RCC 7860 (cell line): ENCODE measurements at places on chromosomes 12 and 14.

DNA sequence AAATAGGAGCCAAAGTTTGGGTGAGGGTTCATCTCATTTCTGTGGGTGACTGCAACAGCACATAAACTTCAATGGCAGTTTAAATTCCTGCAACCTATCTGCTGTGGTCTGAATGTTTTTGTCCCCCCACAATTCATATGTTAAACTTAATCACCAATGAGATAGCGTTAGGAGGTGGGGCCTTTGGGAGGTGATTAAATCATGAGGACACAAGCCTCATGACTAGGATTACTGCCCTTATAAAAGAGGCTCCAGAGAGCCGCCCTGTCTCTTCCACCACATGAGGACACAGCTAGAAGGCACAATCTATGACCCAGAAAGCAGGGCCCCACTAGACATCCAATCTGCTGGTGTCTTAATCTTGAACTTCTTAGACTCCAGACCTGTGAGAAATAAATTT is 3.8 kb upstream of the CCDC91 start:
- DNase-seq, result no peak

DNA sequence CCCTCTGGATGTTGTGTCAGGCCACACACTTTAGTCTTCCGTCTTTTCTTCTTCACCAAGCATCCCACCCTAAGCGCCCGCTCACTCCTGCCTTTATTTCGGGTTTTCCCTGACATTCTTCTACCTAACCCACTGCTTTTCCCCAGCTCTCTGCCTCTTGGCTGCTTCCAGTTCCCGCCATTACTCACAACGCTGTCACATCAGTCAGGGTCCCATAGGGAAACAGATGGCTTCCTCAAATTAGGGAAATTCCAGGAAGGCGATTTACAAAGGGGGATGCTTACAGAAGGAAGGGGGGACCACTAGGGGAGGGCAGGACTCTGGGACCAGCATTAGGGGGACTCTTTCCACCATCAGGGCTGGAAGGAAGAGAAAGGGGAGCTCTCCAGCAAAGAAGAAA is 9.2 kb upstream of the PPP1R13B start:
- no peak for DNase-seq

DNA sequence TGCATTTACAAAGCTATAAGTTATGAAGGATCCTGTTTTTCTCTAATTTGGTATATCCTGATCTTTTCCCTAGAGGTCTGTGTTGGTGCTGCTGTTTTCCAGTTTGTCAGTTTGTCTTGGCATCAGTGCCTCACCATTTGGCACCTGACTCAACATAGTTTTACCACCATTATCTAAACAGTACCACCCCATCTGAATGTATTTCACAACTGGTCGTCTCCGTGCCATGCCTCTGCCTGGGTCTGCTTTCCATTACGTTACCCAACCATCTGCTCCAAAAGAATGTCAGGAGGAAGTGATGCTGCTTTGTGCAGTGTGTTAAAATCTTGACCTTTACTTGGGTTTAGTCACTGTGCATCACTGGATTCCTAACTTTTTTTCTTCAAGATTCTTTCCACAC is 129.3 kb upstream of the RASSF8 start:
- no peak for DNase-seq

DNA sequence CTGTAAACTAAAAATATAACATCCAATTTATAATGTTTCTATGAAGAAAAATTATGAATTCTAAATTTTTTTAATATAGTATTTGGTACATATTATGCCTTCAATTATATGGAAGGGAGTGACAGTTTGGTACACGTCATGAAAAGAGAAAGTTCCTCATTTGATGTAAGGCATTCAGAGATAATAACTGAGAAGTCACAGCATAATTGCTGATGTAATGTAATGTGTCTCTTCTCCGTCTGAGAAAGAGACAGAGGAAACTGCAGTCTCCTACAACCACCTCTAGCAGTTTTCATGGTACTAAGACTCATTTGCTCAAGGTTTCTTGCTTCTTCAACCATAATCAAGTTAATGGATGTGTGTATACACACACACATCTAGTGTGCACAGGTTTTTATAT is 2.3 kb upstream of the CD69 start:
- no peak for DNase-seq

- DNase-seq, result peak; percentile 88
These were observed 24.5 kb downstream of the GPRC5D start for GRCh38 chr12:12927211-12928079.

GRCh38 chr12:120886199-120887018 is 17.7 kb downstream of the SPPL3 start:
- DNase-seq, result no peak

DNA sequence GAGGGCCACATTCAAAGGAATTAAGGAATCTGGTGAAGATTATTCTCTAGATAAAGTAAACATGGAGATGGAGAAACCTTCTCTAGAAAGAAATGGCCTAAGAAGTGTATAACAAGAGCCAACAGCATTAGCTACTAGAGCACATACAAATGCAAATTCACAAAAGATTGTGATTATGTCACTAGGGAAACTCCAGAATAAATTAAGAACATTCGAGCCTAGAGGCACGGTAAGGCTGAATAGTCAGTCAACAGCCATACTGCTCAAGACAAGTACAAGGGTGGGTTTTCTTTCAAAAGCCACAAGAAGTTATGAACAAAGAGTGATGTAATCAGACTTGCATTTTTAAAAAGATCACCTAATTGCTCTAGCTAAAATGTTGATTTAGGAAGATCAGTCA is 25.4 kb downstream of the PPP4R3A start:
- no peak for DNase-seq

DNA sequence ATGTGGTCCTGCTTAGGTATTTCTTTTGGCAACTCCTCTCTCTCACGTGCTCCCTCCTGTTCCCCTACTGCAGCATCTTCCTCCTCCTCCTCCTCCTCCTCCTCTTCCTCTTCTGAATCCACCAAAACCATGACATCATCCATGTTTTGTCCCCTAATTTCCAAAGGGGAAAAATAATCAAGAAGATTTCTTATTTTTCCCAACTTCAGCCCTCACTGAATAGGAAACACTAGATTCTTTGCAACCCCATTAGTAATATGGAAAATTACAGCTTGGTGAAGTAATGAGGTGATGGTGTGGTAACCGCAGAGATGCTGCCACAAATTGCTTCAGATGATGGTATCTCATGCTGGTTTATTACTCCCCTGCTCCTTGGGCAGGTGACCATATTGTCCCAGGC is 7.5 kb upstream of the WSB2 start:
- no peak for DNase-seq

DNA sequence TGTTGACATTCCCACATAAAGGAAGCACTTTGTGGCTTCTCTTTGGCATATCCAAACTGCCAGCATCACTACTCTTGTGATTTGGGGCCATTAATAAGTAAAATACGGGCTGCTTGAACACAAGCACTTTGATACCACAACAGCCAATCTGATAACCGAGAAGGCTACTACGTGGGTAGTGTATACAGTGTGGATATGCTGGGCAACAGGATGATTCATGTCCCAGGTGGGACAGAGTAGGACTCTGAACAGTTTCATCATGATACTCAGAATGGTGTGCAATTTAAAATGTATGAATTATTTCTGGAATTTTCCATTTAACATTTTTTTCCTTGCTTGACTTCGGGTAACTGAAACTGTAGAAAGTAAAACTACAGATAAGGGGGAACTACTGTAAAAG is 225.0 kb upstream of the DDHD1 start:
- DNase-seq, result no peak

DNA sequence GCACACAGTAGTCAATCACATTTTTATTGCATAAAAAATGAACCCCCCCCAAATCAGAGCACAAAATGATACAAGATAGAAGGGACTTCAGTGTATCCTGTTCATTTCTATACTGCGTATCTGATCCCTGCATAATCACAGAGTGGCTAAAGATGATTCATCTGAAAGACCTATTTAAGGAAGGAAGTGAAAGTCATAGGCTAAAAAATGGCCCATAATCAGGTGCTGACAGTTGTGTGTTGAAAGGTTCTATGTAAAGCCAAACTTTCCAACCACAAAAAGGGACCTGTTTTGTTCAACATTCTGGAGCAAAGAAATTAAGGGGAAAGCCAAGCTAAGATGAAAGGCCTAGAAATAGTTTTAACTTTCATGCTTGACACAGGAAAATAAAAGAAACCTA is 147.8 kb upstream of the ATP2B1 start:
- no peak for DNase-seq

DNA sequence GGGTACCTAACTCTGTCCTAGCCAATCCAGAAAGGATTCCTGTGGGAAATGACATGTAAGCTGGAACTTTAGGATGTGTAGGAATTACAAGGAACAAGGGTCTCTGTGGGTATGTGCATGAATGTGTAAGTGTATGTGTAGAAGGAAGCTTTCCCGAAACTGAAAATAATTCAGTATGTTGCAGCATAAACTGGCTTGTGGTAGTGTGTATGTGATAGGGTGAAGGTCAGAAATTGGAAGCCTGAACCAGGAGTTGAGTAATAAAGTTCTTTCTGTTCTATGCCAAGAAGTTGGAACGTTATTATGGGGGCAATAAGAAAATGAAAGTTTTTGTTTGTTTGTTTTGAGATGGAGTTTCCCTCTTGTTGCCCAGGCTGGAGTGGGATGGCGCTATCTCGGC is 323.1 kb upstream of the KITLG start:
- DNase-seq, result no peak

DNA sequence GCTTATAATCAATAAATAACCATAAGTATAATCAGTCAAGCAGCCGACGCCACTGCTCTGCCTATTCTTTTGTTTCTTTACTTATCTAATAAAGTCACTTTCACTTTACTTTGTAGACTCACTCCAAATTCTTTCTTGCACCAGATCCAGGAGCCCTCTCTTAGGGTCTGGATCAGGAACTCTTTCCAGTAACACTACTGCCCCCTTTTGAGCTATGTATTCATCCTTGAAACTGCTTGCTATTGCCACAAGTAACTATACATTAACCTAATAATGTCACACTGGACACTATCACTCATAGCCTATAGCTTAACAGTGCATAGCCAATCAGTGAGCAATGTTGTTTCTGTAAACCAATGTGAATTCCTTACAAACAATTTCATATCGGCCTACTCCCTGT is 2.8 kb upstream of the NID2 start:
- DNase-seq, result no peak

- DNase-seq, result no peak
These were observed 91.2 kb downstream of the RCOR1 start for GRCh38 chr14:102683399-102684297.

DNA sequence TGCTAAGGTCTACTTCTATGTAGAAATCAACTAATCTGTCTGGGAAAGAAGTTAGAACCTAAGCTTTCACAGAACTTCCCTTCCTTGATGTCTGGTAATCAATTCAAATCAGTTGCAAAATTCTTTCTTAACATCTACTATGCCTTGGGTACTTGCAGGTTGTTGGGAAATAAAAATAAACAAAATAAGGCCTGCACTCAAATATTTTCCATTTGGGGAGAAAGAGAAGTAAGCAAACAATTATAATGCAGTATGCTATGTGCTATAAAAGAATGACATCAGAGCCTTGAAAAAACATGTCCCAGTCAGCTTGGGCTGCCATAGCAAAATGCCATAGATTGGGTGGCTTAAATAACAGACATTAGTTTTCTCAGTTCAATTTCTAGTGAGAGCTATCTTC is 425.9 kb upstream of the DCN start:
- no peak for DNase-seq

DNA sequence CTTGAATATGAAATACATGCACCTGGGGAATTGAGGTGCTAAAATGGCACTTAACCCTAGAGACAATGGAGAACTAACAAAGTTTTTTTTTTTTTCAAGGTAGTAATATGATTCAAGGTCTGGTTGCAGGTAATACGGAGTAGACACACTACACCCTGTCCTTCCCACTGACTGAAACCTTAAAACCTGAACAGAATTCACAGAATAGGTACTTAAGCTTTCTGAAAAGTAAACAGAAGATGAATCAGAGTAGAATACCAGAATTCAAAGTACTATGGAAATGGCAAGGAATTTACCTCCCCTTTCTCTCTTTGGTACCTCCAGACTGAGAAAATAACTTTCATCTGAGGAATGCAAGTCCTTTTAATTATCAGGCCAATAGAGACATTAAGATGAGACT is 87.2 kb downstream of the PAPLN start:
- no peak for DNase-seq

- no peak for DNase-seq
These were observed 443.3 kb downstream of the ADAMTS20 start for GRCh38 chr12:43108656-43109055.

DNA sequence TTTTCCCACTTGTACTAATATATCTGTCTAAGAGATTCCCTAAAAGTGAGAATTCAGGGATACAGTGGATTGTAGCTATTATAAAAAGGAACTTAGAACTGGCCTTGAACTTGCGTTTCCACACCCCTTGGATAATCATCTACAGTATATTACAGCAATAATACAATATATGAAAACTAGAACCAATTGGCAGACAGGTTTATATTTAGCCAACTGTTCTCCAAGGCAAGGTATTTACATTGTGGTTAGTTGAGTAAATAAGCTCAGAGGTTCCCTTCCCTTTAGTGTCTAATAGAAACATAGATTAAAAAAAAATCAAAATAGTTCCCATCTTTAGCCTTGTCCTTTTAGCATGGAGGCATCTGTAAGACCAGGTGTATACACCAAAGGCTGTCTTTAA is 42.1 kb downstream of the LIMA1 start:
- no peak for DNase-seq

GRCh38 chr12:94152292-94153078 is 4.1 kb downstream of the PLXNC1 start:
- no peak for DNase-seq

DNA sequence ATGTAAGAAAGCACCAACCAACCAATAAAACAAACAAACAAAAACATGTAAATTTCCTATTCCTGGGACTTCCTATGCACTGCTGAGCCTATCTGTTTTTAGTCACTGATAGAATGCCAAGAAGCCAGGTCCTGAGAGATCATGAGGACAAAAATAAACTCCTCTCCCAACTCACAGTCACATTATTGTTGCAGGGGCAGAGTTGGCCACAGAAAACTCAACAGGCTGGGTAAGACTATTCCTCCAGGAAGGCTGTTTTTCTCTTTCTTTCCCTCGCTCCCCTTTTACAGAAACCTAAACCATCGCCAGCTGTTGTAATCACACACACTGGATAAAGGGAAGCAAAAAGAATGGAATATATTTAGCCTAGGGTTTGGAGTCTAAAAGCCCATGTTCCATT is 55.8 kb upstream of the METAP2 start:
- DNase-seq, result no peak

- DNase-seq, result no peak
These were observed 37.5 kb upstream of the SLC2A3 start for GRCh38 chr12:7973457-7973825.

GRCh38 chr12:49026678-49027480 is 8.3 kb upstream of the PRKAG1 start:
- DNase-seq, result no peak
